Heart left ventricle (tissue), 16 donors: ENCODE measurements at places on chromosomes 12 and 14.

GRCh38 chr12:109276160-109276559 lies 32.9 kb downstream of the FOXN4 start:
- DNase-seq: no peak

DNA sequence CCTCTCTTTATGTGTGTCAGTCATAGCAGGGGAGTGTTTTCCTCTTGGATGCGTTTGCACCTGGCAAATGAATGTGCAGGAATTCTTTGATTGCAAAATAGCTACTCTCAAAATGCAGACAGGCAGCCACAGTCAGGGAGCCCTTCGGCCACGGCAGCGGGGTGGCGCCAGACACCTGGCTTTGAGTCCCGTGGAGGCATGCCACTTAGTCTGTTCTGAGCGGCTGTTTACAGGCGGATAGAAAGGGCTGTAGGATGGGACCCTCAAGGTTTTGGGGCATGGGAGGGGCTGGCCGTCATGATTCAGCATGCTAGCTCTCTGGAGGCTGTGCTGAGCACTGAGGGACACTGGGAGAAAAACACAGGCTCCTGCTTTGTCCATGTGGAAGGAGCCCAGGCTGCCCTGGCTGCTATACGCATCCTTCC lies 117.1 kb downstream of the SLC25A47 start:
- peak; percentile 26 for DNase-seq

- no peak for DNase-seq
Measured at GRCh38 chr14:100073576-100074430, 8.6 kb downstream of the EVL start.

GRCh38 chr14:69088586-69088985 lies 64.3 kb downstream of the DCAF5 start:
- DNase-seq: no peak

- DNase-seq: no peak
Measured at GRCh38 chr12:104427547-104427938, 29.2 kb upstream of the CHST11 start.

DNA sequence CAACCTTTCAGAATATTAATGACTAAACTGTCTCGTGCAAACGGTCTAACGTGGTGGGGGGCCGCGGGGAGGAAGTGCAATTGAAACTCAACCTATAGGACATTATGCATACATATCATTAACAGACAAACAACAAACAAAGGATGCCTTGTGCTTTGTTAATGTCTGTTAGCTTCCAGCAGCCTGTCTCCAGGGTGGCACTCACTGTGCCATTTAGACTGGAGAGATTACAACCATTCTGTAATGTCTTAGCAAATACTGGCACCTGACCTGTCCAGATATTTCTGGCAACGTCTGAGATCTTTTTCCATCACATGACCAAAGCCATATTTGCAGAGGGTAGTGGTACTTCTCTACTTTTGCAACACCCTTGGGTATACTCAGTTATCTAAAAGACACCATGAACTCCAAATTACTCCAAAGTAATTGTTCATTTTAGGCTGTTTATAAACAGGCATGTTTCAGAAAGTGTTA lies 11.6 kb downstream of the BHLHE41 start:
- DNase-seq: peak; percentile 38
